ENCODE measurements at places on chromosomes 2 and 18.

GRCh38 chr2:238203094-238203972, at the start of gene ILKAP:
Gene ILKAP, minus strand, starts transcription at chr2:238203695. Its CDS starts 142 bp downstream, at chr2:238203553.
- peak; percentile 87 for DNase-seq

DNA sequence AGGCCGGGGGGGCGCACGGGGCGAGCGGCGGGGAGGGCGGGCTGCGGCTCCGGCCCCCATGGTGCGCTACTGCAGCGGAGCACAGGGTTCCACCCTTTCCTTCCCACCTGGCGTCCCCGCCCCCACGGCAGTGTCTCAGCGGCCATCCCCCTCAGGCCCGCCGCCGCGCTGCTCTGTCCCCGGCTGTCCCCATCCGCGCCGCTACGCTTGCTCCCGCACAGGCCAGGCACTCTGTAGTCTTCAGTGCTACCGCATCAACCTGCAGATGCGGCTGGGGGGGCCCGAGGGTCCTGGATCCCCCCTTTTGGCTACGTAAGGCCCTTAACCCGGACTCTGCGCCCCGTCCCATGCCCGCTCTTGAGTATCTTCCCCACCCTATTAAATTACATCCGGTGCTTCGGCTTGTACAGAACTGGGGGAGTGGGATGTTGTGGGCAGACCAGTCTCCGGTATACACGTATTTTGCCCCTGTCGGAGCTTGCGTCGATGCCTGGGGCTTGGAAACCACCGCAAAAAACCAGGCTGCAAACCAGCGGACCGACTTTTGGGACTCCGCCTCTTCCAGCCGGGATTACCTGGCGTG, 598 bp upstream of the WBP1 start:
- DNase-seq: peak; percentile 70

- DNase-seq: no peak
Observed at GRCh38 chr2:18829251-18829902, 240.0 kb upstream of the NT5C1B start.

DNA sequence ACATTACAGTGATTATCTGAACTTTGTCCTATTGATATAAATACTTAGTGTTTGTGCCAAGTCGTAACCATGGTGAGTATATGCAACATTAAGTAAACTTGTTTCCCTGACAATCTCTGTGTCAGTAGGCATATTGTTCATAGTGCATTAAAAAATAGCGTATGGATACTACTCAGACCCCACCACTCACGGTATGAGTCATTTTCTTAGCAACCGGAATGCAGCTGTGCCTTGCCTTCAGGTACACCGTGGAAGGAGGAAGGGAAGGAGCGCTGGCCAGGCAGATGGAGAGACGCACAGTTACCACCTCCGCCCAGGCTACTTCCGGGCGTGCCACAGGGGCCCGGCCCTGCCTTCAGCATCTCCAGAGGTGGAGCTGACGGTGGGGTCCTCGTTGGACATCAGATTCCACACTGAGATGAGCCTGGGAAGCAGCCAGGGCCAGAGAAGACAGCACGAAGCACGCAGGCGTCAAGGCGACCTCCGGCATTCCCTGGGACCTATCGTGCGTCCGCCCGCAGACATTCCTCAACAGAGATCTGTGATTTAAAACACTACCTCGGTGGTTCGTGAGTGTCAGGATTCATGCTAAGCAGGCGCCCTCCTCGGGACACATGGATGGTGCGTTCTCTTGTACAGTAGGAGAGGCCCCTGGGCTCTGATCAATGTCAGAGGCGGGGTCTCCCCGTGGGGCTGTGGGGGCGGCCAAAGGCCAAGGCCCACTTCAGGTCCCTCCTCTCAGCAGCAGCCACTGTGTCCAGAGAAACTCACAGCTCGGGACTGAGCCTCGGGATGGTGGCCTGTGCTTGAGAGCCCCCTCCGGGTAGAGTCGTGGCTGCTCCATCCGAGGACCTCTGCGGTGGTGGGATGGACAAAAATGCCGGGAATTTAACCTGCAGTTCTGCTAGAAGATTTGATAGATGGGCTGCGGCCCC, 82.2 kb upstream of the HDAC4 start:
- DNase-seq: no peak

- DNase-seq: no peak
Observed at GRCh38 chr2:227397562-227397961, 9.8 kb upstream of the SCYGR1 start.

DNA sequence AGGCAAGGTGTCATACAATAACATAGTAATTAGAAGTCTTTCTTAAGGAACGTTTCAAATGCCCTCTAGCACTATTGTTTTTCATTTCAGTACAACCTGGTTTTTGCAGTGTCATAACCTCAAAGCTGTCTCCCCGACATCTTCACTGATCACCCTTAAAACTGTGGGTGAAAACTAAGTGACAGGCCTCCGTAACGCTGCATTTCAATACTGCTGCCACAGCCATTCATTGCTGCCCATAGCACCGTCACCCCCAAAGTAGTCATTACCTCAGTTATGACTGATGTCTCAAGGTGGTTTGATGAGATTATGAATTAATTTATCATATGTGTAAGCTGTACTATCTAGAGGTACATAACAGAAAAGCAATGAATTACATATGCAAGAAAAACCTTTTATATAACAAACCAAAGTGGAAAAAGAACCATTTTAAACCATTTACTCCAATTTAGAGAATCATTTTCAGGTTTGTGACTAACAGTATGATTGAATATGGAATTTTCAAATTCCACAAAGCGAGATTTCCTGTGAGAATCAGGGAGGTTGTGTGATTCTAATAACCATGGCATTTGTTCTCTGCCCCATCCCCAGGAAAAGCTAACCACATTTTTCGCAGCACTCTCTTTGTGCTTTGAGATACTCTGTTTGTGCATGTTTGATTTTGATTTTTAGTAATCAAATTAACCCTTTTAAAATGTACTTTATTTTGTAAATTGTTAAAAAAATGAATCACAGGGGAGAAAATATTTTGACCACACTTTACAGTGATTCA, 263.0 kb downstream of the PTGR3 start:
- no peak for DNase-seq

DNA sequence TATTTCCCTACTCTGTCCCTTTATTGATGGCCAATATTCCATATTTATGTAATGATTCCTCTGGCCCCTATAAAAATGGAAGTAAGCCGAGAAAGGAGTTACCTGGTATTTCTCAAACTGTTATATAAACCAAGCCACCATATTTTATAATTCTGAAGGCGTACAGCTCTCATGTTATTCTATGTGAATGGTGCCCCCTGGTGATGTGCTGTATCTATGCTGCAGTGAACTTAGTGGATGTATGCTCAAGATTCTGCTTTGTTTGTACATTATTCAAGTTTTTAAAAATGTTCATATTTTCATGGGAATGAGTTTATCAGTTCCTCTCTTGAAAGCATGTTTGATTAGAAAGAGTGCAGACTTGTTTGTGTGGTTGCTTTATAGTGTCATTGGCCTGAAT, 194.5 kb upstream of the LRRTM1 start:
- no peak for DNase-seq
